RWPE2 (cell line): ENCODE measurements at places on chromosomes 6 and 20.

- DNase-seq = no peak
Measured at GRCh38 chr6:45310118-45310788, 17.9 kb upstream of the RUNX2 start.

GRCh38 chr6:169365567-169366257 lies 112.1 kb upstream of the THBS2 start:
- DNase-seq = no peak

DNA sequence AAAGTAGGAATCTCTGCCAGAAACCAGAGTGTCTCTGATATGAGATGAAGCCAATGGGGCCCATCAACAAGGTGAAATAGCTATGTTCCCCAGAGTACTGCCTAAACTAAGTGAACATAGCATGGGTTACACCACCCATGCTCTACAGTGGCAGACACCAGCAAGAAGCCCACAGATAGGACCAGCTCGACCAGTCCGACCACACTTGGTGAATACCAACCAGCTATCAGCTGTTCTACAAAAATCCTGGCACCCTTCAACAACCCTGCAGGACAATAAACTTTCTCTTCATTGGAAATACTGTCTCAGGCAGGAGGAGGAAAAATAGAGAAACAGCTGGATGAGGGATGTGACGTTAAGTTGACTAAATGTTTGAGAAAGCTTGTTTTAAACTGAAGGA lies 311.4 kb downstream of the EPM2A start:
- DNase-seq = no peak

GRCh38 chr6:12614456-12614855 lies 102.1 kb upstream of the PHACTR1 start:
- DNase-seq = no peak

DNA sequence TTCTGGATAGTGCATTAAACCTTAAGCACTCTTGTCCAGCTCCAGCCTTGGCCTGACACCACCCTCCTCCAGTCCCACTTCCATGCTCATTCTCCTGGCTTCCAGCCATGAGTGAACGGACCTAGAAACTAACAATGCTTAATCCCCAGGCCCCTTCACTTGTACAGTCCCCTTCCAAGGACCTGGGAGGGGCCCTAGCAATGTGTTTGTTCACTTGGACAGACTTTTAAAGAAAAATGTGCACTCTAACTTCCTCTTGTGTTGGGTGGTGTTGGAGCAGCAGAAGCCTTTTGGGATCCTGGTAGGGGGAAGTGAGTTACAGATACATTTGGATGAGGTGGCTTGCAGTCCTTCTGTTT lies 48.9 kb upstream of the CCN6 start:
- no peak for DNase-seq

DNA sequence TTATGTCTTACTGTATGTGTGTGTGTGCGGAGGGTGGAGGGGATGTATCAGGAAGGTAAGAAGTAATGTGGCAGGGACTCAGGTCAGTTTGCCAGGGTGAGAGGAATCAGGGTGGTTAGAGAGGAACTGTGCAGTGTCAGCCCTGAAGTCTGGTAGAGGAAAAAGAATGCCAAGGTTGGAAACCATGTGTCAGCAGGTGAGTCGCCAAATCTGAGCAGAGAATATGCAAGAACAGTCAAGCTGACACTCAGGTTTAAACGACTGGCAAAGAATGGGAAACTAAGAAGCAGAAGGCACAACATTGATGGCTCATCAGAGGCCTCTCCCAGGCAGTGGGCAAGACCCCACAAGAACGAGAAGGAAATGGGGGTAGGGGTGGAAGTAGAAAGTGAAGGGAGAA lies 107.5 kb upstream of the TBX18 start:
- no peak for DNase-seq

DNA sequence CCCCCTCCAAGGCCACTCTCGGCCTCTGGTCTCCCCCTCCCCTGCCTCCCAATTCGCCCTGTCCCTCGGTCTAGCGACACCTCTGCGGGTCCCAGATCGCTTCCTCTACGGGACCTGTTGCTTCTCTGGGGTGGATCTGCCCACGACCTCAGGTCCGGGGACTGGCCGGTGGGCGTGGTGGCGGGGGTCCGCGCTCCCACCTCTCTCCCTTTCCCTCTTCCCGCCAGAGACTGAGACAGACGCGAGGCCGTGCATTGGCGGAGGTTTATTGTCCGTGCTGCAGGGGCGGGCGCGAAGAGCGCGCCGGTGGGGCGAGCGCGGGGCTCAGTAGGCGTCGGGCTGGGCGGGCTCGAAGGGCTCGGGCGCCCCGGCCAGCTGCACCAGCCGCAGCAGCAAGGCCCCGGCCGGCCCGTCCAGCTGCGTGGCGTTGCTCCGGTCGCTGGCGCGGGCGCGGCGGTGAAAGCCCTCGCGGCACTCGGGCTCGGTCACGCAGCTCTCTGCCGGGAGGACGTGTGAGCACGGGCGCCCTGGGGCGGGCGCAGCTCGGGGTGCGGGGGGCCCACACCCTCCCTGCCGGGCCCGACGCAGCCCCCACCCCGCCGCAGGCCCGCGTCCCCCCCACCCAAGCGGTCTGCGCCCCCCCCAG lies 2.1 kb downstream of the AVP start:
- no peak for DNase-seq

GRCh38 chr20:60233018-60233630 lies 274.9 kb downstream of the CDH26 start:
- no peak for DNase-seq

GRCh38 chr20:1761116-1761515 lies 103.5 kb upstream of the SIRPG start:
- DNase-seq = no peak

DNA sequence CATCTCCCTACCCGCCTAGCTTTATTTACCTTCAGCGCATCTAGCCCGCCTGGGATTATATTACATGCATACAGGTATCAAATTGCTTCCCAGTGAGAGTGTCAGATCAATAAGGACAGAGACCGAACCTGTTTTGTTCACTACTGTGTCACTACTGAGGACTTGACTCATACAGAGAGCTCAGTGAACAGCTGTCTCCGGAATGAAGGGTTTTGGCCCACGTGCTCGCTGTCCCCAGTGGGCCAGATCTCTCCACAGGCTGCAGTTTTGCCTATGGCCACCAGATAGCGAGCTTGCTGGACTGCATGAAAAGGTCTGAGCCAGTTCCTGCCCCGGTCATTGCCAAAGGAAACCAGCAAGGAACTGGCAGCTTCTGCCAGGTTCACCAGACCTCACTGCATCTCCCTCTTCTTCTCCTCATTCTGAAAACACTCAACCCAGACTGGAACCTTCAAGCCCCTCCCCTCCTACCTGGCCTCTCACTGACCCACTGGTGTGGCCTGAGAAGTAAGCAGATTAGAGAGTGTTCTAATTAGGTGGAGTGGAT lies 150.8 kb downstream of the ZMYND8 start:
- no peak for DNase-seq

- DNase-seq = no peak
Measured at GRCh38 chr6:112305795-112306564, 41.1 kb upstream of the RFPL4B start.

DNA sequence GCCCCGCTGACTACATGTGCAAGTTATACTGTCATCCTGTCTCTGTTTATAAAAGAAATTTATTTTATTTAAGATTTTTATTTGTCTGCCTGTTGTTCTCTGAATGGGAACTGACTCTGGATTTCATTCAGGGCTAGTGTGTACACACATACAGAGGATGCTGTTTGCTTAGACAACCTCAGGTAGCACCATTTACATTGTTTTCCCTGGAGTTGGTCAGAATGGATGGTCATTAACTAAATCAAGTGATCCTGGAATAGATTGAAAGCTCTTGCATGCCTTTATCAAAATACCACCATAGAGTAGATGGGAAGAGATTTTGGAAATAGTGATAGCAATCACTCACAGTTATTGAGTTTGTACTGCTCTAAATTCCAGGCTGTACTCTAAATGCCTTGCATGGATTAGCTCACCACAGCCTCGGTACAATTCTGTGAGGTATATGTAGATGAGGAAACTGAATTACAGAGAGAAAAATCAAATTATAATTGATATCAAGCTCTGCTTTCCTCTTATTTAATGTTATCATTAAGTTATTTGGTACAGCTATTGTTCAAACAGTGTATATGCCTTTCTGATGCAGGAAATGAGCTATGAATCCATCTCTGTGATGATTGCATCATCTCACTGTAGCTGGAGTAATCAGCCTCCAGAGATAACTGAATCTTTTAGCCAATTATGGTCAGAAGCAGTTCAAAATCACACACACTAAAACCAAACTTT lies 51.9 kb downstream of the RNF217 start:
- DNase-seq = no peak

DNA sequence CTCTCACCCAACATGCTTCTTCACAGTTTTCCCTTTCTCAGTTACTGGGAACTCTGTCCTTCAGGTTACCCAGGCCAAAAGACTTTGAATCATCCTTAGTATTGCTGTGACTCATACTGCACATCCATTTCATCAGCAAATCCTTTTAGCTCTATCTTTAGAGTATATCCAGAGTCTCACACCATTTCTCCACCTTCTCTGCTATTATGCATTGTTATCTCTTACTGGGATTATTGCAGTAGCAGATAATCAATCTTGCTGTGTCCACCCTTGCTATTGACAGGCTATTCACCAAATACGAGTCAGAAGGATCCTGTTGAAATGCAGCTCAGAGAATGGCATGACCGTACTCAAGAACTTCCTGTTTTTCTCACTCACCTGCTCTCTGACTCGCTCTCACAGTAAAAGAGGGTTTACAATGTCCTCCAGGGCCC lies 57.3 kb downstream of the BCKDHB start:
- DNase-seq = no peak

- DNase-seq = no peak
Measured at GRCh38 chr20:49754596-49754995, 40.9 kb upstream of the B4GALT5 start.

DNA sequence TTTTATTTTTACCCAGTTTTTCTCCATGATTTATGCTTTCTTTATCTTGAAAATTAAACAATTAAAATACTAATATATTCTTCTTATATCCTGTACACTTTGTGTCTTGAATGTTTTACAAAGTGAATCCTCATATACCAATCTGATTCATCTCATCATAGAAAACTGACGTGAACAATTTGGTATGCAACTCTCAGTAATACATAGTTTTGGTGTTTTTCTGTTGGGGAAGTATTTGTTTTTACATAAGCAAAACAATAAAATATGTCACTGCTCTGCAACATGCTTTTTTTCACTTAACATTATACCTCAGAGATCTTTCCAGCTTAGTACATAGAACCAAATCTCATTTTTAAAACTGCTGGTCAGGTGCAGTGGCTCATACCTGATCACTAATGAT lies 14.7 kb downstream of the DNAAF9 start:
- DNase-seq = no peak

DNA sequence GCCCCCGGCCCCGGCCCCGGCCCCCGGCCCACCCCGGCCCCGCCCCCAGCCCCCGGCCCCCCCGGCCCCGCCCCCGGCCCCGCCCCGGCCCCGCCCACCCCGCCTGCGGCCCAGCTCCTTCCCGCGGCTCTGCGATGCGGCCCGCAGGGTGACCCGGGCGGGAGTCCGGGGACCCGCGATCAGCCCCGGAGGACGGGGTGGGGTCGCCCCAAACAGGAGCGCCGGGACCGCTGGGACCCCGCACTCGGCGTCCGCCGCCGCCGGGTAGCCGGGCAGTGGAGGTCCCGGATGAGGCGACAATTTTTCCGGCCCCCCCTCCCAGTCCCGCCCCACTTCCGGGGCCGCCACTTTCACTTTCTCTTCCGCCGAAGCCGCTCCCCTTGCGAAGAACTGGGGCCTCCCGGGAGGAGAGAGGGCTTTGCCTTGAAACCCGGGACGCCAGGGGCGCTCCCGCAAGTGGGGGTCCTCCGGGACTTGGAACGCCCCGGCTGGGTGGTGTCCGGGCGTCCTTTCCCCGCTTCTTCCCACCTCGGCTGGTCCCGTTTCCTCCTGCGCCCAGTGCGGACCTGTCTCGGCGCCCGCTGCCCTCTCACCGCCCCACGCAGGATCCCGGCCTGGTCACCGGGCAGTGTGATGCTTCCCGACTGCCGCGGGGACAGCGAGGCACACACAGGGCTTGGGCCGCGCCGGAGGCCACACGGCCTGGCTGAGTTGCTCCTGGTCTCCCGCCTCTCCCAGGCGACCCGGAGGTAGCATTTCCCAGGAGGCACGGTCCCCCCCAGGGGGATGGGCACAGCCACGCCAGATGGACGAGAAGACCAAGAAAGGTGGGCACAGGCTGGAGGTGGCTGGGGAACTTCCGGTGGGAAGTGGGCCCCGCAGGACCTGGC lies at the start of gene RBCK1:
TSS of gene RBCK1 (plus strand) at position 347 of the 890 bp plus-strand sequence. CDS start at position 806, 459 bp downstream.
- DNase-seq = no peak
